ENCODE measurements at places on chromosomes 3 and 15.

- DNase-seq, result no peak
Measured at GRCh38 chr3:138442433-138442832, 8.0 kb downstream of the ESYT3 start.

- no peak for DNase-seq
Measured at GRCh38 chr15:90818251-90819210, 49.9 kb upstream of the FURIN start.

- DNase-seq, result no peak
Measured at GRCh38 chr3:43423142-43423541, 136.8 kb downstream of the SNRK start.

GRCh38 chr15:56741541-56741940 is 8.2 kb upstream of the ZNF280D start:
- no peak for DNase-seq

DNA sequence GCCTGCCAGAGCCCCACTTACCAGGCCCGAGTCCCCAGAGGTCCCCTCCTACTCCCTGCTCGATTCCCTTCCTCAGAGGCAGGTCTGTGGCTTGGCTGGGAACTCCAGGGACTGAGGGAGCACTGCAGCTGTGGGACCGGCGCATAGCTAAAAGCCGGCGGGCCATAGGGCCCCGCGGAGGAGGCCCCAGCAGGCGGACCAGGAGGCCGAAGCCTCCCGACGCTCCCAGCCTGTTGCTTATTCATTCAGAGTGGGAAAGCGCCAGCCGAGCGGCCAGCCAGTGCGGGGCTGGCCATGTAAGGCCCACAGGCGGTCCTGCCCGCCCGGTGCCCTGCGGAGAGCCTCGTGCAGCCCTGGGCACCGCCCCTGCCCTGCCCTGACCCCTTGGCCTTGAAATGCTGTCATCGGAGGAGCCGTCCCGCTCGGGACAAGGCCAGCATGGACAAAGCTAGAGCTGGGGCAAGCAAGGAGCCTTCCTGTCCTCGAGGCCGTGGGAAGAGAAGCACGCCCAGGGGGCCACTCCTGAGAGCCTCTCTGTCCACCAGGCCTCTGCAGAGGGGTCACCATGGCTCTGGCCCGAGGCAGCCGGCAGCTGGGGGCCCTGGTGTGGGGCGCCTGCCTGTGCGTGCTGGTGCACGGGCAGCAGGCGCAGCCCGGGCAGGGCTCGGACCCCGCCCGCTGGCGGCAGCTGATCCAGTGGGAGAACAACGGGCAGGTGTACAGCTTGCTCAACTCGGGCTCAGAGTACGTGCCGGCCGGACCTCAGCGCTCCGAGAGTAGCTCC is at the start of gene LOXL1:
TSS of gene LOXL1 (plus strand) at position 244 of the 784 bp plus-strand sequence. CDS start at position 566, 322 bp downstream.
- no peak for DNase-seq

GRCh38 chr15:63277893-63278456 is 570 bp downstream of the APH1B start:
- DNase-seq, result no peak

DNA sequence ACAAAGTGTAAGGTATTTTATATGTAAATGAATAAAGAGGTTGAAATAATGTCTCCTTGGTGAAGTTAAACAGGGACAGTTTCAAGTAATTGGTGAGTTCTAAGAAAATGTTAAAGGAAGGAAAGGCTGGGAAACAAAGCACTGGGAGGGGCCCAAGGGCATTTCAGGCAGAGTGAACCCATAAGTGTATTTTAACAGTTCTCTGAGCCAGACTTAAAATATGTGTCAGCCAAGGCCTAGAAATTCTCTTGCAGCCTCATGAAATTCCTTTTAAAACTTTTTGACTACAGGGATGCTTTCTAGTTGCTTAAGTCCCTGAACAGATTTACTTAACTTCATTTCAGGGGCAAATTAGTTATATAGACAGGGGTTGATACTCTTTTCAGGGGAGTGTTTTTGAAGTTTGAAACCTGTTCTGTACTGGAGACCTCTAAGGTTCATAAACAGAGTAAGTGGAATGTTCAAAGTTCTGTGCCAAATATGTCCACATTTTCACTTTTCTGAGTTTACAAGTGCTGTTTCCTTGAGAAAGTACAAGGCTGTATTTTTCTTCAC is 77.6 kb downstream of the GALK2 start:
- DNase-seq, result no peak

DNA sequence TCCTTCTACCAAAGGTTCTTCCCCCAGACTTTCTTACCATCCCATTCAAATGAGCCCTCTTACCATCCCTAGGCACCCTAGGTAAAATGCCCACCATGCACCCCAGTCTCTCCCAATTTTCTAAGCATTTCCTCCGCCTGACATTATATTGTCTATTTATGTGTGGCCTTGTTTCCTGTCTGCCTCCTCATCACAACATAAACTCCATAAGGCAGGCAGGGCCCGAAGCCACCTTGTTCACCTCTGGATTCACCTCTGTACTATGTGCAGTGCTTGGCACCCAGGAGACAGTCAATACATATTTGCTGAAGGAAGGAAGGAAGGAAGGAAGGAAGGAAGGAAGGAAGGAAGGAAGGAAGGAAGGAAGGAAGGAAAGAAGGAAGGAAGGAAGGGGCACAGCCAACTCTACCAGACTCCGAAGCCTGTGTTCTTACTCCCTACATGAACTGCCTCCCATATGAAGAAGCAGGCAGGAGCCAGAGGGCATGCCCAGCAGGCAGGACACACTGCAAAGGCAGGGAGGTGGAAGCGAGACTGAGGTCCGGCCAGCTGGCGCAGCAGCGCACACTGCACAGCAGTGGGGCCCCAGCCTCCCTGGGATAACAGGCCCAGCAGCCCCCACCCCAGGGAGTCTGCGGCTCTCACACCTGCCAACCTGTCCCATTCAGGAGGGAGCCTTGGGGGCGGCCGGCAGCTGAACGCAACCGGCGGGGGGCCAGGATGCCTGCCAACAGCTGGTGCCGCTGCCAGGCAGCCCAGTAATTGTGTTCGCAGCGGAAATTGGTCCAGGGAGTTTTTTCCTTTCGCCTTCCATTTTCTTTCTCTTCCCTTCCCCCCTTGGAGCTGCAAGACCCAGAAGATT is 106.0 kb upstream of the LINGO1 start:
- DNase-seq, result no peak

GRCh38 chr3:130323503-130323902 is 22.0 kb upstream of the COL6A5 start:
- DNase-seq, result no peak

DNA sequence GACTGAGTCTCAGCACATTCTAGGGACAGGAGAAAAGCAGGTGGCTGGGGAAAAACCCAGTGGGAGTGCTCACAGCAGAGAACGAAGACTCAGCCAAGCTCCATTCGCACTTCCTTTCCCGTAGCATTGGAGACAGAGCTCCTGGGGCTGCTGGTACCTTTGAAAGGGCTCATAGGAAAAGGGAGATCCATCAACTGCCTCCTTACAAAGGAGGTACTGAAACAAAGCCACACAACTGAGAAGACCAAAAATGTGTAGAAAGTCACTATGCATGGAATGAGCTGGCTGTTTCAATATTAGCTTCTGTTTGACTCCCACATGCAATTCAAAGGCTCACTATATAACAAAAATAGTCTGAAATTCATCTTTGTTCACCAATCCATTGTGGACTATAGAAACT is 16.9 kb downstream of the STIMATE start:
- no peak for DNase-seq

DNA sequence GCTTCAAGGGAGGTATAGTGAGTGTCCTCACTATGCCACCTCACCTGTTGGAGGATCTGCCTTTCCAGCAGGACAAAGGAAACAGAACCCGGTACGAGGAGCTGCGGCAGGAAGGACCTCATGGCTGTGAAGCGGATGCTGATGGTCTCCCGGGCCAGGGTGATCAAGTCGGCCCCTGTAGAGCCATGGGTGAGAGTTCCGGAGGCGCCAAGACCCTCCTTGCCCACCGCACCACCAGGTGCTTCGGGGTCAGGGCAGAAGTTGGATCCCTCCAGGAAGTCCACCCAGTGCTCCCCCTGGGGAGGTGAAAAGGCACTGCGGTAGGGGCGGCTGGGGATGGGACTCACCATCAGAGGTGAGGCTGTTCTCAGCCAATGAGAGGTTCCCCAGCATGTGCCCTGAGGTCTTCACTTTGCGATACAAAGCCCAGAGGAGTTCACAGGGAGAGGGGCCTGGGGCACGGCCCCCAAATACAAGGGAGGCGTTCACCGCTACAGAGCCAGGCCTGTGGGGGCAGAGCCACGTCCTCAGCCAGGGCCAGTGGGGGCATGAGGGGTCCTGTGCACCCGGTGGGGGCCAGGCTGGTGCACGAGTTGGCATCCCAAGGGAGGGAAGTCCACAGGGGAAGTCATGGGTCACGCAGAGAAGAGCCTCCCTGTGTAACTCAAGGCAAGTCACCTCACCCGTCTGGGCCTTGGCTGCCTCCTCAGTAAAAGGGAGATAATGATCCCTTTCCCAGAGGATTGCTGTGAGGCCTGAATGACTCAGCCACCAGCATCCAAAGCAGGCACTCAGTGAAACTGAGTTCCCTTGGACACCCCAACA is 27.7 kb downstream of the C15orf39 start:
- DNase-seq, result no peak

- no peak for DNase-seq
Measured at GRCh38 chr3:169308654-169309250, 354.8 kb downstream of the MECOM start.

- DNase-seq, result no peak
Measured at GRCh38 chr3:173652093-173652492, 254.5 kb downstream of the NLGN1 start.

- no peak for DNase-seq
Measured at GRCh38 chr15:71396536-71397125, 281.4 kb downstream of the THSD4 start.

DNA sequence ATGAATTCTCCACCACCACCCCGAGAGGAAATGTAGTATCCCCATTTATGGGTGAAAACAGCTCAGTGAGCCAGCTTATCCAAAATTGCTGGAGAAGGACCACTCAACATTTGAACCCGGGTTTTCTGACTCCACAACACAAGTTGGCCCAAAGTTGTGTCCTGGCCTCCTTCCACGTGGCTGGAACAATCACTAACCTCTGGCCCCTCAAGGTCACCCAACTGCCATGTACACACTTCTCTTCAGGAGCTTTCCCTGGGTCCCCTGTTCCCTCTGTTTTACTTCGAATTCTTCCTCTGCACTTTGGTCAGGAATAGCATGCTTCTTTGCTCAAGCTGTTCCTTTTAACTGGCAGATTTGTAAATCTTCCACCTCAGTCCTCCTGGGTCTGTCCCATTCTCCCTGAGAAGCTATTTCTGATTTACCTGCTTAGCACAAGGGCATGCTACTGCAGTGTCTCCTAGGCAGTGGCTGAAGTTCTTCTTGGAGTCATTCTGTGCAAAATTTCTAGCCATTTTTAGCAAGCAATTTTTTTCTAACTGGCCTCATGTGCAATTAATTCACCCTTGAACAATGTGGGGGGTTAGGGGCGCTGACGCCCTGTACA is 39.2 kb downstream of the TRIM71 start:
- no peak for DNase-seq

GRCh38 chr3:94544131-94544789 is 481.4 kb downstream of the NSUN3 start:
- no peak for DNase-seq

GRCh38 chr3:15831927-15832326 is 34.1 kb upstream of the ANKRD28 start:
- DNase-seq, result no peak

DNA sequence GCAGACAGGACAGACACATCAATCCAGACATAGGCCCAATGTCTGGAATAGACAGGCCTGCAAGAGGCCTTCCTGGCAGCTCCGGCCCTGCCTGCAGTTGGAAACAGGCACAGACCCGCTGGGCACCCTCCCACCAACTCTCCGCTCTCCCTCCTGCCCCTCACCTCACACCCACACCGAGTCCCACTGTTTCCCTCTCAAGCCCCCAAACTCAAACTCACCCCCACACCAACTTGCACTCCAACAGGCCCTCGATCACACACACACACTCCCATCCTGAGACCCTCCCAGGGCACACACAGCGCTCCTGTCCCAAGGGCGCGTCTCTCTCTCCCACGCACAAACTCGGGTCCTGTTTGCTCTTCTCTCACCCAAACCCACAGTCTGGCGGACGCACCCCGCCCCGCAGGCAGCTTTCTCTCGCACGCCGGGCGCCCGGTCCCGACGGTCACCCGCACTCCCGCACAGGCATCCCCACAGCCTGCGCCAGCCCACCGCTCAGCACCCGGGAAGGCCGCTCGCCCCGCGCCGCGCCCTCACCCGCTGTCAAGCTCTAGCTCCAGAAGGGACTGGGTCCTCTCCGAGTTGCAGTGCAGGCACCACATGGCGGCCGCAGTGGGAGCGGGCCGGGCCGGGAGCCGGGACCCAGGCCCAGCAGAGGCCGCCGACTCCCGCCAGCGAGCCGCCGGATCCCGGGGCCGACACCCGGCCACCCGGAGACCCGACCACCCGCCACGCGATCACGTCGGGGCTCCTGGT is 106.2 kb downstream of the IQSEC1 start:
- no peak for DNase-seq

DNA sequence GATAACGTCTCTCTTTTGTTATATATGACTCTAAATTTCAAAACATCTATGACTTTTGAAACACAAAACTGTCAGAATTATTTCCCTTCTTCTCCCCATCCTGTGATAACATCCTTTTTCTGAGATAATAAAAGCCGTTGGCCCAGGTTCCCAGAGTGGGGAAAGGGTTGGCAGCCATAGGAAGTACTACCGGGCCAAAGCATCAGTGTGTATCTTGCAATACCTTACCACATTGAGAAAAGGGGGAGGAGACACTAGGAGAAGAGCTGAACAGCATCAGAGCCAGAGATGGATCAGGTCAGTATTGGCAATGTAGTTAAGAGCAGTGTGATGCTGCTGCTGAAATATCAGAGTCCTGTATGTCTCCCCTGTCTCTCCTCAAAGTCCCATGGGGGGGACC is 210.0 kb upstream of the PROK2 start:
- no peak for DNase-seq

DNA sequence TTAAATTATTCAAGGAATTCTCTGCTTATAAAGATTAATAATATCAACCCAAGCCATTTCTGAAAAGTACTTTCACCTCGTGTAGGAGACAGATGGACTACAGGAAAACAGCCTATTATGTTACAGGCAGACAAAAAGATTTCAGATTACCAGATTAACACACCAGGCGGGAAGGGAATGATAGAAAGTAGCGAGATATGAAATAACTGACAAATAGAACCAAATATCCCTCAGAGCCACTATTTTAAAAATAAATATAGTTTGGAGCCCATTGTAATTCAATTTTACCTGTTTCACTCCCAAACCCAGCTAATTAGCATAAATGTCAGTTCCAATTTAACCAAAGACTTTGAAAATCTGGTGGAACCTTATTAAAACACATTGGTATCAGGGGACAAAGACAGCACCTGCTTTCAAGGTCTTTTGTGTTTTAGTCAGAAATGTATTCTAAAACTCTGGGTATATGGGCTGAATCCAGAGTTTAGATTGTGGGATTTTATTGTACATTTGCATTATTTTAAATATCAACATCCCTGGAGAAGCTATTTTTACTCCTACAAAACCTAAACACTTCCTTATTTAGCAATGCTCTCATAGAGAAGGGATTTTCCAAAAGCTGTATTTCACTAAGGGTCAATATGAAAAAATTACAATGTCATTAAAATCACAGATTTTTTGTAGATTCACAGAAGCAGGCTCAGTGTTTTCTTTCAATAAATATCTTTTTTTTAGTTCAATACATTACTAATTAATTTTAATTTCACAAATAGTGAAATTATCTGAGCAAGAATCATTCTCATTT is 138.4 kb downstream of the TNIK start:
- DNase-seq, result no peak

- no peak for DNase-seq
Measured at GRCh38 chr3:126979046-126979628, 3.8 kb upstream of the PLXNA1 start.

- no peak for DNase-seq
Measured at GRCh38 chr3:20352546-20353179, 166.7 kb upstream of the SGO1 start.

All from stimulated activated CD4-positive, alpha-beta T cell treated with anti-CD3 and anti-CD28 coated beads, Interleukin-1b, Interleukin-23, amount 100 ng/mL, for 24 hours (primary cell).